ENCODE measurements at places on chromosomes 12 and 14. TPM values are rescaled to one million over a fixed set of nuclear protein-coding genes. Genes with fewer than 3 reads are reported as not detected.
A peak's percentile ranks its signal among the peaks of the same experiment; 100 is the strongest.

DNA sequence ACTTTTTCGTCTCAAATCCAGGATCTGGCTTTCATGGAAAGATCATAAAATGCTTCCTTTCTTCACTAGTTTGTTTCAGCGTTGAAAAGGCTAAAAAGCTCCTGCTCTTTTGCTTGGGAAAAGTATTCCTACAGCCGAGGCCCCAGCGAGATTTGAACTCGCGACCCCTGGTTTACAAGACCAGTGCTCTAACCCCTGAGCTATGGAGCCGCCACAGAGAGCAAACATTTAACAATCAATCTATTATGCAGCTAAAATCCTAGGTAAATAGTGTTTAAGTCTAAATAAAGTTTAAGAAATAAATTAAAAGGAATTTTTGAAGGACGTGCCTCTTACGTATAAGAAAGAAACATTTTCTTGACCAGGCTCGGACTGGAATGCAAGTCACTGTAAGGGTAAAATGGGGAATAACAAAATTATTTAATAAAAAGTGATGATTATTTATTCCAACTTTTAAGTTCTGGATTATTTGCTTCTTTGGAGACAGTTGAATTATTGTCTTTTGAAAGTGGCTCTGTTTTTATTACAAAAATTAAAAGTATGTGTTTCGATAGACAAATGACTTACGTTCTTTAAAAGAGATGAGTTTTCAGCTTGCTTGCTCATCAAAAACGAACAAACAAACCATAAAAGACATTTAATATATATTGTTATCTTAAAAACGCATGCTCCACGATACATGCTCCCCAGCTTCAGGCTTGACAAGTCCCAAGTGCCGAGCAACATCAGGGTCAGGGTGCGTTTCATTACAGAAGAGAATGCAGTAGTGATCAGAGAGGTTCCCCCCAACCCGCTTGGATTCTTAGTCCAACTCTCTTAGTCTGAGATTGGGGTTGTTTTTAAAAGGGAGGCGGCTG is 10.2 kb downstream of the OR6S1 start:
- H3K4me1 ChIP-seq, result peaks cover 47% of the 10 kb centered on the region
- DNase-seq, result no peak
- no peaks in the 10 kb centered on the region for H3K27me3 ChIP-seq
- H3K4me3 ChIP-seq, result peak overlapping the region; percentile 21
- H3K36me3 ChIP-seq, result no peaks in the 10 kb centered on the region

DNA sequence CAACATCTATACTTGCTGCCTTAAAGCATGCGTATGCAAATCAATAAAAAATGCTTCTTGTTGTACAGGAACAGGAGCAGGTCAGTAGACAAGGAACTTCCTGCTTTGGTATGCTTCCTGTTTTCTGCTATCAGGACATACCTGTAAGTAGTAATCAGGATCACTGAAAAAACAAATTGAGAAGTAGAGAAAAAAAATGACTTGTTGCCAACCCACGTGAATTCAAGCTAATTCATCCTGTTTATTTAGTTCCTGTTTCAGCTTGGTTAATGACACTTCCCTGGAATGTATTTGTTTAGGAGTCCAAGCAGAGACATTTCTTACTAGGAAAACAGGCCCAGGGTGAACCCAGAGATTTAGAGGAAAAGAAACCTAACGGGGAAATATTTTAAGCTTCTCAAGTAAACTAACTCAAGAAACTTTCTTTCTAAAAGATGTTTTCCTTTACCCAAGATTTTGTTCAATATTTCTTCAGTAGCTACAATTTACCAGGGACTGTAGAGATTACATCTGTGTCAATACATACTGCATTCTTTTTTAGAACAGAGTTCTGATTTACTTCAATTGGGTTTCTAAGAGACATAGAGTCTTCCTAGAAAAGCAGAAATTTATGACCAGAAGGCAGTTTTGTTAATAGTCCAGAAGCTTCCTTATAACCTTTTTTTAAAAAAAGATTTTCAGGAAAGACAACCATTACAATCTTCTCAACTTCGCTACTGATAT is 124.2 kb downstream of the PAWR start:
- DNase-seq, result no peak
- H3K27me3 ChIP-seq, result no peaks in the 10 kb centered on the region
- H3K4me1 ChIP-seq, result no peaks in the 10 kb centered on the region

GRCh38 chr12:120642826-120643225 is 2.4 kb downstream of the CABP1 start:
- H3K36me3 ChIP-seq, result no peaks in the 10 kb centered on the region
- DNase-seq, result no peak
- peaks cover 28% of the 10 kb centered on the region for H3K27me3 ChIP-seq
- H3K4me1 ChIP-seq, result peaks cover 13% of the 10 kb centered on the region
- no peak overlapping the region for H3K4me3 ChIP-seq

DNA sequence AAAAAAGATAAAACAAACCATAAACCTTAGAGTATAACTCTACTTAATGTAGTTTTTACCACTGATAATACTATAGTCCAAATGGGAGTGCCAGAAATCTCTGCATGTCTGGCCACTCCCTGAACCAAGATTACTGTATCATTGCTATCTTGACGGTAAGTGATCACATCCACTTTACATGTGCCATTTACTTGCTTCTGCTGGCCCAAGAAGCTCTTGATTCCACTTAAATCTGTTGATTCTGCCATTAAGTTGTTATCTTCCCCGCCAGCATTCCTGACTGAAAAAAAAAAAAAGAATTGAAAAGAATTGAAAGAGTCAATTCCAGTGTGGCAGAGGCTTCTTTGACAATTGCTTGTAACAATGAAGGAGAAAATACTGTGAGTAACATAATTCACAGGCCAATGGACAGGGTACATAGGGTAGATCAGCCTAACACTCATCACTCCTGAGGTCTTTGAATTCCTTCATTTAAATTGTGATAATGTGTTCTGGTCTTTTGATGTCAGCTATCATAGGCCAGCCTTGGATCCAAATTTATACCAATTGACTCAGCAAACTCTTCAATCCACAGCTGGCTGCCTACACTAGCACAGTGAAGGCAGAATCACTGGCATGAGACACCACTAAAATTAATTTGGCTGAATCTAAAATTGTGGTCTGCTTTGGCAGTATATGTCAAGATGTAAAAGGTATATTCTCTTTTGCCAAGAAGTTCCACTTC is 665.2 kb upstream of the FLRT2 start:
- no peaks in the 10 kb centered on the region for H3K4me1 ChIP-seq
- H3K36me3 ChIP-seq, result no peaks in the 10 kb centered on the region
- no peaks in the 10 kb centered on the region for H3K27me3 ChIP-seq

- H3K4me3 ChIP-seq, result no peak overlapping the region
- no peaks in the 10 kb centered on the region for H3K27me3 ChIP-seq
- H3K4me1 ChIP-seq, result peaks cover 35% of the 10 kb centered on the region
- H3K36me3 ChIP-seq, result no peaks in the 10 kb centered on the region
- no peak for DNase-seq
- H3K27ac ChIP-seq, result no peak overlapping the region
These were observed 54.3 kb upstream of the STRN3 start for GRCh38 chr14:31080484-31080883.

GRCh38 chr12:103924761-103925641 is 5.2 kb upstream of the HSP90B1 start:
- no peaks in the 10 kb centered on the region for H3K27me3 ChIP-seq
- no peak overlapping the region for H3K27ac ChIP-seq

DNA sequence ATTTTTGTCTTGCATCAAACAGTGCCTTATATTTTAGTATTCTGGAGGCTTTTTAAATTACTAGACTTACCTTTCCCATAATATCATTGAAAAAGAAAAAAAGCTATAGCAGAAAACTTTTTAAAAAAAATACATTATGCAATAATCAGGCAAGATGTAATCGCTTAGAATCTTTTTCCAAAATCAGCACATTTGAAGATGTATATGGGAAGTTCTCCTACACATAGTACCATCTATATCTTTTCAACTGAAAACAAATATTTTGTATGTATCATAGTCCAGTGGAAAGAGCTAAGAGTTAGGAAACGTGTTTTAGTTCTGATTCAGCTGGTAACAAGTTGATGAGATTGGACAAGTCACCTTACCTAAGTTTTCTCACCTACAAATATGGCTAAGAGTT is 70.6 kb downstream of the SLC41A2 start:
- H3K4me1 ChIP-seq, result no peaks in the 10 kb centered on the region
- H3K27ac ChIP-seq, result no peak overlapping the region
- no peaks in the 10 kb centered on the region for H3K36me3 ChIP-seq
- no peak for DNase-seq

DNA sequence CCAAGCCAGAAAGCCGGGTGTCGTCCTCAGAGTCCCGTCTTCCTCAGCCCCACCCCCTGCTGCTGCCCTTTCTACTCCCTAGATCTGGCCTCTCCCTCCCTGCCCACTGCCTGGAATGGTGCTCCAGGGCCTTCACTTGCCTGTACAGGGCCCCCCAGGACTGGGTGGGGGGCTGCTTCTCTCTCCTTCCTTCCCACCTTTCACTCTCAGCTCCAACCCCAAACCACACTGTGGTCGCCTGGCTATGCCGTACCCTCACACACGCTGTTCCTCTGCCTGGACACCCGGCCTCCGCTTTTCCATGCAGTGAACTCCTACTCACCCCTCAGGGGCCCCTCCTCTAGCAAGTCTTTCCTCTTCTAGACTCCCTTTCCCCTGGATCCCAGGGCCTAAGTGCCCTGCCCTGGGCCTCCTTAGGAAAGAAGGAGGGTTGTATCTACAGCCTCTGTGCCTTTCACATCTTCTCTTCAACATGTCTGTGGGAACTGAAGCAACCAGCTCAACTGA is 25.5 kb upstream of the DIO3 start:
- H3K27ac ChIP-seq, result no peak overlapping the region
- no peaks in the 10 kb centered on the region for H3K36me3 ChIP-seq
- no peak for DNase-seq
- no peak overlapping the region for H3K4me3 ChIP-seq
- H3K27me3 ChIP-seq, result no peaks in the 10 kb centered on the region
- no peaks in the 10 kb centered on the region for H3K4me1 ChIP-seq

DNA sequence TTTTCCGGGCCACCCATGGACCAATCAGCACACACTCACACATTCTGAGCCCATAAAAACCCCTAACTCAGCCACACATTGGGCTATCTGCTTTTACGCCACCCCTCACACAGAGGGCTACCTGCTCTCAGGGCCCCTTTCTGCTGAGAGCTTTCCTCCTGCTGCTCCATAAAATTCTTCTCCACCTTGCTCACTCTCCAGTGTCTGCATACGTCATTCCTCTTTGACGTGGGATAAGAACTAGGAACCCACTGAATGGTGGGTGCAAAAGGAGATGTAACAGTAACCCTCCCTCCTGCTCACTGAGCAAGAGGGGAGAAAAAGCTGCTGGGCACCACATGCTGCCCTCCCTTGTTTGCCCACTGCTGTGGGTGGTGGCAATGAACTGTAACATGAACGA is 596.7 kb upstream of the TMEM132C start:
- H3K4me1 ChIP-seq, result no peaks in the 10 kb centered on the region
- no peak overlapping the region for H3K4me3 ChIP-seq
- H3K27me3 ChIP-seq, result no peaks in the 10 kb centered on the region
- H3K27ac ChIP-seq, result no peak overlapping the region

Gene IQSEC3
- total RNA-seq, result 2.3 TPM

Gene SLC10A1
- not detected for total RNA-seq

Gene TAS2R19
- total RNA-seq, result 3.5 TPM

Gene AKAP6
- 27.7 TPM for total RNA-seq

Gene RERG
- total RNA-seq, result 15.4 TPM

Gene AKAP5
- 0.45 TPM for total RNA-seq

Data from esophagus muscularis mucosa (tissue), 4 donors.